ENCODE measurements at places on chromosomes 12 and 14.

DNA sequence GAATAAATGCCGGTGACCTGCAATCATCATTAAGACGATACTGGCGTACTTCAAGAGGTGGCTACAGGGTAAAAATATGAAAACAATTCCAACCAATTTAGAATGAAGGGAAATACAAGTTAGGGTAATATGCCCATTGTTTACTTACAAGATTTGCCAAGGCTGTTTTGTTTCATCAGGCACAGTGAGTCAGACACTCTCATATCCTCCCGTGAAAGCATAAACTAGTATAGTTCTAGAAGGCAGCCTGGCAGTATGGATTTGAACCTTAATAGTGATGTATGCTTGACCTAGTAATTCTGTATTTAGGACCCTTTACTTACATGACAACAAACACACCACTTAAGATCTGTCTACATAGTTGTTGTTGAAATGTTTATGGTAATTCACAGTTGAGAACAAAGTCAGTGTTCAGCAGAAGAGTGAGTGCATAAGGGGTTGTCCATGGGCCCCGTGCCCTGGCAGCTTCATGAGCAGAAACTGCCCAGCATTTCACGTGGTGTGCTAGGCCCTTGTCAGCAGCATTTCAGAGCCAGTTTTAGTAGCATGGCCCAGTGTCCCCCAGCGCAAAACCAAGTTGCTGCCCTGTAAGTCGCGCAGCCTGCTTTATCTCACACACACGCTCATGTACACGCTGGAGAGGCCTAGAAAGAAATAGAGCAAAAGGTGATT is 80.8 kb downstream of the EP400 start:
- DNase-seq, result no peak

DNA sequence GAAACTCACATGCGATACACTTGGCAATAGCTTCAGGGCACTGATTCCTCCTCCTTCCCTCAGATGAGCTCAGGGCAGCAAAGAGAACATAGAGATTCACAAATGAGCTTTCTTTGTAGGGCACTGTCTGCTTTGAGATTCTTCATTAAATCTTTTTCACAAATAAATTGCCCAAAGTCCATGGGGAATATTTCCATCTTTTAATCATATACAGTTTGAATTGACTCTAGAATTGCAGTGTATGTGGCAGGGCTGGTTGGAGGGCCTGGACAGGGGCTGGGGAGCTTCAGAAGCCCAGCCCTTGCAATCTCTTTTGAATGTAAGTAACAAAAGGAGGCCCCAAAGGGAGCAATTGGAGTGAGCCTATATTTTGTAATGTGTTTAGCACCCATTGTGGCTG is 197.5 kb downstream of the NOVA1 start:
- no peak for DNase-seq

- DNase-seq, result no peak
These were observed 42.1 kb upstream of the RNASE3 start for GRCh38 chr14:20848955-20849570.

GRCh38 chr12:42372154-42372791 is 46.3 kb downstream of the PPHLN1 start:
- DNase-seq, result peak; percentile 85

DNA sequence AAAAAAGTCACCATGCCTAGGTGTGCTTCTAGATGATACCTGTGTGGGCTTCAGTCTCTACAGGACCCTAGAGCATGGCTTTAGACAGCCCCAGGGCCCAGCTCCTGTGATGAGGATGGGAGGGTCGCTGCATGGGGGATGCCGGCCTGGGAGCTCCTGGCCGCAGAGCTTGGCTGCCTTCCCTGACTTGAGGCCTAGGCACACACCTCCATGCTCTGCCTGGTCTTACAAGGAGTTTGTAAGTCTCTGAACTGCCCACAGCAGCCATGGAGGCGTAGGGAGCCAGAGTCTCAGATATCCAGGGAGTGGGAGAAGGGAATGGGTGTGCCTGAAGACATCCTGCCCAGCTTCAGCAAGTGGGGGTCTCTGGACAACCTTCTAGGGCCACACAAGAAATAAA is 149.5 kb upstream of the MYL2 start:
- no peak for DNase-seq

DNA sequence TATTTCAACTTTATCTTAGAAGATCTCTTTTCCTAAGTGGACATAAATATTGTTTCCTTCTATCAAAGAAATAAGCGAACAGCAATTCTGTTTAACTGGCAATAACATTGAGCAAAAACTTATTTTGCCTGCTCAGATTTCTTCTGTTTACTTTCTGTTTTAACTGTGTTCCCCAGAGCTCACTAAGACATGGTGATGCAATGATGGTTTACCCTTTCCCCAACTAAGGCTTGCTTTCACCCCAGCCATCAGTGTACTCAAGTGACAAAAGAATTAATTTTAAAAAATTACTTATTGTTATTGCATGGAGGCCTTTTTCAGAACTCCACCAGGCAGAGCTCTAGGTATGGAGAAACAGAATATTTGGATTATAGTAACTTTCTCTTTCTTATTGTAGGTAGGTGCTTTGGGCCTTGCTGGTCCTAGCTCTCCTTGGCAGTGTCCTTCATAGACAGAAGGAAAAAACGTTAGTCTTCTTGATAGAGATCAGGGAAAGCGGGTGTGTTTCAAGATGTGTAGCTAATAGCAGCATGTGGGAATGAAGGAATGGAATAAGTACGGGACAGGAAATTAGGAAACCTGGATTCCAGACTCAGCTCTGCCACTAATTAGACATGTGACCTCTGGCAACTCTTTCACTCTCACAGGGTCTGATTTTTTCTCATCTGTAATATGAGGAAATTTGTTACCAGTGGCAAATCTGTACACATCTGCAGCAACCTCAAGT is 14.6 kb upstream of the DDHD1 start:
- no peak for DNase-seq

- no peak for DNase-seq
These were observed 40.9 kb upstream of the VASH1 start for GRCh38 chr14:76720382-76720813.

DNA sequence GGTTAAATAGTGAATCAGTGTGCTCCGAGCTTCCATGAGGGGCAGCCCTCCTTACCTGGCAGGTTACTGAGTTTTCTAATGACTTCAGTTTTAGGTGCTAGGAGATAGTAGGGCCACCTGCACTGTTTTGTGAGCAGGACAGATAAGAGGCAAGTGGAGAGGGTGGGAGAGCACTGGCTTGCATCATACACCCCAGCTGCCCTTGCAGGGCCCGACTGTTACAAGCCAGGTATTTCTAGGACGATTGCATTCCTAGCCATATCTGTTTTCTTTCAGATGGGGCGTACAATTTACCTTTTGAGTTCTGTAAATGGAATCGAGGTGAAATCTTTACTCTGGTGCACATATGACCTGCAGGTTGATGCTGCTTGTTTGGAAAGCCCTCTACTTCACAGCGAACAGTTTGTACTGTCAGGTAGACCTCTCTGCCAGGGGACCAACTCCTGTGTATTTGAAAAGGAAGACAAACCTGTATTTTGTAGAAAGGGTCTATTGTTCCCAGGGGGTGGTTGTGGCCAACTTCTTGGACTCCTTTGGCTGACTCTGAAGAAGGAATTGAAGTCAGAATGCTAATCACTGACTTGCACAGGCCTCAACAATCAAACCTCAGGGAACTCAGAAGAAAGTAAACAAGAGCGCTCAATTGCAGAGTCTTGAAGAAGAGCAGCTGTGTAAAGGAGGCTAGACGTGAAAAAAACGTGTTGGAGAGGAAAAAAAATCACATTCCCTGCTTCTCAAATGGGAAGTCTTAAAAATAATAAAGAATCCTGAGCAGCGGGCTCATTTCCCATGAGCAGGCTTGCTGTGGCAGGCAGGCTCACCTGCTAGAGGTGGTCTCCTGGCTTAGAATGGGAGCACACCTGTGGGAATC is 57.3 kb downstream of the ETV6 start:
- DNase-seq, result no peak

DNA sequence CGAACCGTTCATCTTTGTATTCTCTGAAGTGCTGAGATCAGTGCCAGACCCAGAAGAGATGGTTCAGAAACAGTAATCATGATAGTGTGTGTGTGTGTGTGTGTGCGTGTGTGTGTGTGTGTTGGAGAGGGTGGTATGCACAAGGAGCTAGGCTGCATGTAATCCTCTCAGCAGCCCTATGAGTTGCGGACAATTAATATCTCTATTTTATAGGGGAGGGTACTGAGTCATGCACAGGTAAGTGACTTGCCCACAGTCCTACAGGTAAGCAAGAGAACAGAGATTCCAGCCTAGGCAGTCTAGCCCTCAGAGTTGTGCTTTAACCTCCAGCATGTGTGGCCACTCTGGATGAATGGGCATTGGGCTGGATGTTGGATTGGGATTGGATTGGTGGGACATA is 27.9 kb upstream of the TCL1A start:
- no peak for DNase-seq

DNA sequence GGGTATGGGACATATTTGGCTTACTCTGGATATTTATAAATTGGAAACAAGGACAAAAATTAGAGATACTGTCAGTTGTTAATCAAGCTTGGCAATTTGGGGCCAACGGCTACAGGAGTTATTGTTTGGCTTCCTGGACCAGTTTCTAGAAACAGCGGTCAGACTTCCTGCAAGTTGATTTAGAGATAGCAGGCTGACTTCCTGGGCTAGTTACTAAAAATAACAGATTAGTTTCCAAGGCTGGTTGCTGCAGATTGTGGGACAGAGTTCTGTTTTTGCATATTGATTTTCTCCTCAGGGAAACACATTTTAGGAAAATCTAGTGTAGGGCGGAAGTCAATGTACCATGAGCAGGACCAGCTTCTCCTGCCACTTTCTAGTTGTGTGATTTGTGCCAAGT is 144.0 kb upstream of the TMPO start:
- DNase-seq, result no peak

DNA sequence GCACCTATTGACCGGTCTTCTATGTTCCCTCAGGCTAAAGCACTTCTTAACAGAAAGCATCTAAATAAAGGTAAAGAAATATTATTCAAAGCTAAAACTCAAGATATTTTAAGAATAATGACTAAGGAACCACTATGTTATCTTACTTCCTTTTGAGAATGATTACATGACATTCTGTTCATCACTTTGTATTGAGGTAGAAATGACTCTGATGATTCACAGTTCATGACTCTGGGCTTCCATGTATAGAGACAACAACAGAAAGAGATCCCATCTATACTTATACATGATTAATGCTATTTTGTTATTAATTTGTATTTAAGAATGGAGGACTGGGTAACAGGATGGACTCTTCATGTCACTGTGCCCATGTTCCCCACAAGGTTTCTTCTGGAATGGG is 218.3 kb upstream of the OR4E1 start:
- no peak for DNase-seq

- DNase-seq, result no peak
These were observed 51.9 kb upstream of the REP15 start for GRCh38 chr12:27644158-27644845.

DNA sequence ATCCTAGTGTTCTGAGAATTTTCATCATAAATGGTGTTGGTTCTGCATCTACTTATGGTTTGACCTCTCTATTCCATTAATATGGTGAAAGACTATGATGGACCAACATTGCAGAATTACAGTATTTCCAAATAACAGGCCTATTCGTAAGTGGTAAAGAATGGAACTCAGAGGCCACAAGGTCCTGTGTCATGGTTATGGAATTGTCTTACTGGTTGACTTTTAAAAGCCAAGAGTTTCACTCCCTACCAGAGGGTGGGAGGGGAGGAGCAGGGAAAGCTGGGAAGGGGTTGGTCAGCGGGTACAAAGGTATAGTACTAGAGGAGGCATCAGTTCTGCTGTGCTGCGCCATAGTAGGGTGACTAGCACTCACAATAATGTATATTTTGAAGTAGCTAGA is 153.4 kb downstream of the TMEM132D start:
- DNase-seq, result no peak

- DNase-seq, result peak; percentile 92
These were observed 6.7 kb upstream of the MRPS35 start for GRCh38 chr12:27703720-27704452.

- DNase-seq, result no peak
These were observed 11.4 kb downstream of the TMEM116 start for GRCh38 chr12:112001576-112001975.

- no peak for DNase-seq
These were observed 21.9 kb downstream of the CCDC91 start for GRCh38 chr12:28212182-28212581.

GRCh38 chr12:113852264-113852663 is 113.9 kb downstream of the RBM19 start:
- DNase-seq, result no peak

GRCh38 chr14:58846682-58847465 is 209.1 kb downstream of the DACT1 start:
- DNase-seq, result no peak
